ENCODE measurements at places on chromosomes 1 and 21. TPM values are rescaled to one million over a fixed set of nuclear protein-coding genes. Genes with fewer than 3 reads are reported as not detected.

The KCNK1 gene
- total RNA-seq = 9.9 TPM

DNA sequence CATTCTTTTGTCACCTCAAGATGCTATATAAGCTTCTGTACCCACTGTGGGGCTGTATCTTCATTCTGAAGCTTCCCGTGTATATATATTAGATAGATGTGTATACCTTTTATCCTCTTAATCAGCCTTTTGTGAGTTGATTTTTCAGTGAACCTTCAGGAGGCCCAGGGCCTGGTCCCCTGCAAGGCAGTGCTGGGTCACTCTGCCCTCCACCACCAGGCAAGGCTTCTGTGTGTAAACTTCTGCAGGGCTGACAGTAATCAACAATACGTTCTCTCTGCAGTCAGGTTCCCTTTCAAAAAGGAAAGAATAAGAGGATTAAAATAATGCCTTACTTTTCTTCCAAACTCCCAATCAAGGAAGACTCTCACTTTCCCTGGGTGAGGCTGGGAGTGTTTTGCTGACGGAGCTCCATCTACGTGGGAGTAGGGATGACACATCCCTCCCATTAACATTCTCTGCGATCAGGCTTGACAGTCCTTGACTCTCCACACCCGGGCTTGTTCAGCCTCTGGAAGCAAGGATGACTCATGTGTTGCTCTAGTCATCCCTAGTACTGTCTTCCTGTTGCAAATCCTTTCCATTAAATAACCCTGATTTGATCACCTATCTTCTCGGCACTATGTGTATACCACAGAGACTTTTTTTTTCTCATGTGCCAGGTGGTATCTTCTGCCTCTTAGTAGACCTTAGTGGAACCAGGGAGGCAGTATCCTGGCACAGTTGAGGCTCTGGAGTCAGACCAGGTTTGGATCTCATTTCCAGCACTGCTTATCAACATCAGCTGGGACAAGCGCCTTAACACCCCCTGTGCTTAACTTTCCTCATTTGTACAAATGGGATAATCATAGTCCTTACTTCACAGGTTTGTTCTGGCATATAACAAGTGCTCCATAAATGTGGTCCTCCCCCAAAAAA lies 70.3 kb upstream of the KCNK1 start:
- no peak for DNase-seq

DNA sequence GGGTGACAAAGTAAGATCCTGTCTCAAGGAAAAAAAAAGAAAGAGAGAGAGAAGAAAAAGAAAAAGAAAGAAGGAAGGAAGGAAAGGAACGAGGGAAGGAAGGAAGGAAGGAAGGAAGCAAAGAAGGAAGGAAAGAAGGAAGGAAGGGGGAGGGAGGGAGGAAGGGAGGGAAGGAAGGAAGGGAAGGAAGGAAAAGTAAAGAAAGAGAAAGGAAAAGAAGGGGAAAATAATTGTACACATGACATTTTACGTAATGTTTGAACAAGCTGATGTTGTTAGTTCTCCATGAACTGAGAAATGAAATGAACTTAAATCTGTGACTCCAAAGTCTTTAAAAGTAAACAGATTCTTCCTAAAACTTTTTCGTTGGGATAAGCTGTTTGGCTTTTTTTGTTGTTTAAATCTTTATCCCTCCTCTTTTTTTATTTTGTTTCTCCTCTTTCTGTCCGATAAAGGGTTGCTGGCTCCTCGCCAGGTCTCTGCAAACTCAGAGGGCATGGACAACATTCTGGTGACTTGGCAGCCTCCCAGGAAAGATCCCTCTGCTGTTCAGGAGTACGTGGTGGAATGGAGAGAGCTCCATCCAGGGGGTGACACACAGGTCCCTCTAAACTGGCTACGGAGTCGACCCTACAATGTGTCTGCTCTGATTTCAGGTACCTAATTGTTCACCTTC lies 59.8 kb downstream of the IL12RB2 start:
- DNase-seq = no peak

DNA sequence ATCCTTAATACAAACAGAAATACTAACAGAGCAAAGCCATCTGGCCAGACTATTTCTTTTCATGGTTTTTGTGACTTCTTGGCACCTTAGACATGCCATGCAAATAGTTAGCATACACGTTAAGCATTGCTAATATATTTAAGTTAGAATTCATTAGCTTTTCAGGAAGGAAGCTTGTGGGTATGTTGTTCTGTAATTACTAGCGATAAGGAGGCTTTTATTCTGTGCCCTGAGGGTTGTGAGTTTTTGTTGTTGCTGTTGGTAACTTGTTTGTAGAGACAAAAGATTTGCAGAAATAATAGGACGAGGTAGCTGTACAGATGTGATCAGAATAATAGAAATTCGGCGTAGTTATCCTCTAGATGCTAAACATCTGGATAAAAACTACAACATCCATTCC lies 305.3 kb downstream of the TM2D1 start:
- no peak for DNase-seq
